ENCODE measurements at places on chromosomes 3 and 15.
A peak's percentile ranks its signal among the peaks of the same experiment; 100 is the strongest.

DNA sequence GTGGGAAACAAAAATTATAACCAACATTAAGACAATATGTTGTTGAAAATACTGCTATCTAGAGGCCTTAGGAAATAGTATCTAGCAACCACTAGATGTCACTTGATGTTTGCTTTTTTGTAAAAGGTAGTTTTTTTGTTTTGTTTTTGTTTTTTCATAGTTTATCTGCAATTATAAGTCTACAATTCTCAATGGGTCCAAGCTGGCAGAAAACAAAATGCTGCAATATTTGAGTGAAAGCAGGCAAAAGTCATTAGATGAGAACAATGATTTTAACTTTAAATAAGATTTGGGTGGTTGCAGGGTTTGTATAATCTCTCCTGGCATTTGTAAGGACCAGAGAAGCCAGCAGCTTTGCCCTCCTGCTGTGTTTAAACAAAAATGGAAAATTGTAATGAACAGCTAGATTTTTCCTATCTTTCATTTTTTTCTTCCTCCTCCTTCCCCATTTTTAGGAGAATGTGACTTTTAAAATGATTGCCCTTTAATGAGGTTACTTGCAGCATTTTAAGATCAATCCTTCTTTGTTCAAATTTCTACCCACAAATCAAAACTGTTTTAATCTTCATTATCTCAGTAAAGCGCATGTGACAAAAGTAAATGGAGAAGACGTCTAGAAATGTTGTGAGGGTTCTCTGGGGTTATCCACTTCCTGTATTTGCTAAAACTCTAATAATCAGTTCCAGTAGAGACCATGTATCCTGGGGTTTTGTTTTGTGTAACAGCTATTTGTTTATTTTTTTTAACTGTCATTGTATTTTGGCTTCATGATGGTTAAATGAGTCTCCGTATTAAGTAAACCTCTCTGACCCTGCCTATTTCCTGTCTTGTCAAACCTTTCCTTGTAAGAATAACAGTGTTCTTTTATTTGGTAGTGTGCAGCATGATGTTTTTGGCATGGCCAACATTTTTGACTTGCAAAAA is 27.3 kb downstream of the DUT start:
- peak; percentile 43 for ATAC-seq

- ATAC-seq = no peak
Observed at GRCh38 chr3:59234884-59235633, 185.2 kb upstream of the CFAP20DC start.

DNA sequence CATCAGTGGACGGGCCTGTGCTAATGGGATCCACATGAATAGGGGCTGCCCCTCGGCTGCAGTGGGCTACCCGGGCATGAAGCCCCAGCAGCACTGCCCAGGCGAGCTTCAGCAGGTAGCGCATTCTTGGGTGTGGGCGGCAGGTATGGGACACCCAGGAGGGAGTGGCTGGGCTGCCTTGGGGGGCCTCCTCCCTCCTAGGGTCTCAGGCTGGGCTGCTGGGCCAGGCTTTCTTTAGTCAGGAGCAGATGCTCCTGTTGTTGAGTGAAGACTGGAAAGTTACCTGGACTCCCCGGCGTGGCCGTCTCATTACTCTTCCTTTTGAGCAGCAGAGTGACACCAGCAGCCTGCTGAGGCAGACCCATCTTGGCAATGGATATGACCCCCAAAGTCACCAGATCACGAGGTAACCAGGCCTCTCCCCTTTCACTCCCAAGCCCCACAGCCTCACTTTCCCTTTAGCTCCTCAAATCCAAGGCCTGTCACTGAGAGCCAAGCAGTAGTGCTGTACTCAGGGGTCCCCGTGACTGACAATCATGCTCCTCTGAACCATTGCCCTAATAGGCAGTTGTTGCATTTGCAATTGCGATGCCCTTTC is 73.2 kb downstream of the BOC start:
- ATAC-seq = no peak

GRCh38 chr15:67968966-67969365 is 85.1 kb upstream of the PIAS1 start:
- no peak for ATAC-seq

GRCh38 chr3:78927759-78928158 is 840.0 kb downstream of the ROBO1 start:
- no peak for ATAC-seq

DNA sequence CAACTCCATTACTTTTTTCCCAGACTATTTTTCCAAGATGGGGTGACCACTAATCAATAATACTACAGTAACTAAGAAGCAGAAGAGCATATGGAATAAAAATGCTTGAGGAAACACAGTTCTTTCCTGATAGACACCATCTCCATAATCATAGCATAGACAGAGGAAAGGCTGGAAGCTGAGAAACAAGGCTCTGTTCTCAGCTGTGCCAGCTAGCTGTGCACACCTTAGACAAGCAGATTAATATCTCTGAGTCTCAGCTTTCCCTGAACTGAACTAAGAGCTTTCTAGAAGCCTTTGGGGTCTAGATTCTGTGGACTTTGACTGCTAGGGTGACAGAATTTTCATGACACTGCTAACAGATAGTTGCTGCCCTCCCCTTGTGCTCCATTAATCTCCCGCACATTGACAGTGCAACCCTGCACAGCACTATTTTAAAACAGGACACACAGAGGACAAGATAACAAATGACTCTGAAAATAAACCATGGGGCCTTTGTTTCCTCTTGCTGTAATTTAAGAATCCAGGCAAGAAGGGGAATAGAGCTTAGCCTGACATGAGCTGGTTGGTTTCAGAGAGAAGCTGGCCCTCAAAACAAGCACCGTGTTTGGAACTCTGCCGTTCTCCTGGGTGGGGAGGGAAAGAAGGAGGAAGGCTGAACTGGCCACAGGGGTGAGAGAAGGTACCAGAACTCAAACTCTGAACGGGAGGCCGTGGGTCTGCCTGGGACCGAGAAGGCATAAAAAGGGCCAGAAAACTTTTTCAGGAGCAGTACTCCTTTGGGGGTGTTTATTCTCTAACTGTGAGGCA is 67.4 kb downstream of the ATP13A5 start:
- ATAC-seq = no peak
